ENCODE measurements at places on chromosomes 2 and 18.
A peak's percentile ranks its signal among the peaks of the same experiment; 100 is the strongest.

GRCh38 chr2:175036582-175037018 is 31.4 kb upstream of the CHN1 start:
- DNase-seq = no peak

DNA sequence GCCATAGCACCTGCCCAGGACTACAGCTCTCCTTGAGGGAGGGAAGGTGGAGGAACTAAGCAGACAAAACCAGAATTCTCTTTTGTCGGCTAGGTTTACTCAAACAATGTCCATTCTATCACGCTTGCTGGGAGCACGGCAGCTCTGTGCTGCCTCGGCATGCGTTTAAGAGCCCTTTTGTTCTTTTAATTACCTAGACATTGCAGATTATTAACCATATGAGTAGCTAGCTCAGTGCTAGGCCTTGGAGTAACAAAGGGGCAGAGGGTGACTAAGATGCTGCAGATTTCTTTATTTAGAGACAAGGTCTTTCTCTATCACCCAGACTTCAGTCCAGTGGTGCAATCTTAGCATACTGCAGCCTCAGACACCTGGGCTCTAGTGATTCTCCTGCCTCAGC is 11.1 kb downstream of the MSGN1 start:
- DNase-seq = no peak

- no peak for DNase-seq
These were observed 265.1 kb downstream of the HAUS1 start for GRCh38 chr18:46369323-46369722.

DNA sequence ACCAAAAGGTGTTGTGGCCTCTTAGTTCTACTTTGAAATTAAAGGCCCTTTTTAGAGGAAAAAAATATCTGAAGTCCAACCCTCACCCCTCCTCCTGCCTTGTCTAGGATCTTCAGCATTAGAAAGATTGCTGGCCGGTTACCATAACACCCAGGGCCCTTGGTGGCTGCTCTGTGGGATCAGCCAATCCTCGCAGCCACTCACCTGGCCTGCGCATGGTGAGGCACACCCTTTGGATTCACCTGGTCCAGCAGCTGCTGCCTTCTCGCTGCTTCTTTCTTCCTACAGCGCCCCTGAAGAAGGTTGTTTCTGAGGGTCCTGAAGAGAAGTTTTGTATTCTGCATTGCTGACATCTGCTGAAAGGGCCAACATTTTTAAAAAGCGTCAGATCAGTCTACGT is 25.2 kb downstream of the DYTN start:
- DNase-seq = no peak

GRCh38 chr2:50594233-50594632 is 437.7 kb downstream of the NRXN1 start:
- DNase-seq = no peak

DNA sequence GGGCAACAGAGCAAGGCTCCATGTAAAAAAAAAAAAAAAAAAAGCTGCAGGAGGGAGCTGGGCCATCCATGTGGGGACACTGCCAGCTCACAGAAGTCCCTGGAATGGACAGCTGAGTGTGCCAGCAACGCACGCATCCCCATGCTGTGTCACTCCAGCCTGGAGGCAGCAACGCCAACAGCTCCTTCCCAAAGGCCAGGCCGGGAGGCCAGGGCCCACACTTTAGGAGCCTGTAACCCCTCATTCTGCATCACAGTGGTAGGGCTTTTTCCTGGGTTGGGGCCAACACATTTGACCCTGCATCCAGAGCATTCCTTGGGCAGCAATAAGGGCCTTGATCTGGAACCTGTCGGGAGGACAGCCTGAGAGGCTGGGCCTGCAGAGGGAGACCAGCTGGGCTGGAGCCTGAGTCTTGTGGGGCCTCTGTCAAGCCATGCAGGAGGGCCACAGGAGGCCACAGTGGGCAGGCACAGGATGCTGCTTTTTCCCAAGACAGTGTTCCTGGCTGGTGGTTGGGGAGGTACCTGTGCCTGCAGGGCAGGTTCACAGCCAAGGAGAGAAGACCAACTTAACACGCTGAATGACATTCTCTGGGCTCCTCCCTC is 16.8 kb upstream of the KCNK3 start:
- no peak for DNase-seq

GRCh38 chr2:231557571-231558217 is 27.4 kb upstream of the NMUR1 start:
- peak; percentile 80 for DNase-seq

DNA sequence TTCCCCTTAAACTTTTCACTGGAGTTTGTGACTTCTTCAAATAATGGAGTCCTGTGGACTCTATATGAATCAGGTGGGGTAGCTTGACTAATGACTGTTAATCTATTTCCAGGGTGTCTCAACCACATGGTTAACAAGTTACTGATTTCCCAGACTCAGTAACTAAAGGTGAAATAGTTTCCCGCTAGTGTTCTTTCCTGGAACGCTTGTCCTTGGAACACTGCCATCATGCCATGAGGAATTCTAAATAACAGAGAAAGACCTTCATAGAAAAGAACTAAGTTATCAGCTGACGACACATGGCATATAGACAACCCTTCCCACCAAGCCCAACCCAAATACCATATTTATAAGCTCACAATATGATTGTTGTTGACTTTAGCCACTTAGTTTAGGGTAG is 1027.9 kb upstream of the FAM98A start:
- DNase-seq = no peak

- DNase-seq = no peak
These were observed 1.5 kb downstream of the GALNT1 start for GRCh38 chr18:35582899-35583558.

GRCh38 chr2:179726461-179727180 is 134.8 kb downstream of the ZNF385B start:
- DNase-seq = no peak

GRCh38 chr2:219369447-219369861 is 18.3 kb downstream of the DNPEP start:
- DNase-seq = no peak

GRCh38 chr18:74498712-74499627 is 2.8 kb downstream of the CNDP2 start:
- DNase-seq = peak; percentile 87

GRCh38 chr18:63523660-63524059 is 18.5 kb upstream of the SERPINB12 start:
- DNase-seq = no peak

DNA sequence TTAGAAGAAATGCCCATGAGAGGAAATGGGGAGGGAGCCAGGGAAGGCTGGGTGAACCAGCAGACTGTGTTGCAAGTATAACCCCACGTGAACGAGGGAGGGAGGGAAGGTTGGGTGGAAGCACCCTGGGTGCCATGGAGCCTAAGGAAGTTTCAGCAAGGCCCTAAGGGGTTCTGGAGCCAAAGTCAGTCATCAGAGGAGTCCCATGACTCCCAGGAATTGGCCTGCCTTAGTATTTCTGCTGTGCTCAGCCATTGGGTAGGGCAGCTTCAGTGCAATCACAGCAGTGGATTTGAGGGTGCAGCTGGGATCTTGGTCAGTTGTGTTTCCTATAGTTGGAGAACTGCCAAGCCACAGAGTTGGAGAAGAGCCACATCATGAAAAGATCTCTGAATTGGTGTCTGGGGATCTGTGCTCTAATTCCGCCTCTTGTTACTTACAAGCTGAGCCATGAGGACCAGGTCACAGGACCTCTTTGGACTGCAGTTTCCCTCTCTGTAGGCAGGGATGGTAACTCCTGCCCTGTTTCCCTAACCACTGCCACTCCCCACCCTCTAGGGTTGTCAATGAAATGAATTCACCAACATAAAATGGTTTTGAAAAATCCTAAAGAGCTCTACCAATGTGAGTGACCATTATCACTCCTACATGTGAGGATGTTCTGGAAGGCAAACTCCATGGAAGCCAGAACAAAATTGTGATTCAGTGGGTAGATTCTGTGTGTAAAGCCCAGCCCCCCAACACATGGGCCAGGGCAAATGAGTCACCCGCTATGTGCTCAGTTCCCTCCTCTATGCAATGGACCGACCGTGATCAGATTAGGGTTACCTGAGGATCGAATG is 108.9 kb downstream of the CLIP4 start:
- no peak for DNase-seq

DNA sequence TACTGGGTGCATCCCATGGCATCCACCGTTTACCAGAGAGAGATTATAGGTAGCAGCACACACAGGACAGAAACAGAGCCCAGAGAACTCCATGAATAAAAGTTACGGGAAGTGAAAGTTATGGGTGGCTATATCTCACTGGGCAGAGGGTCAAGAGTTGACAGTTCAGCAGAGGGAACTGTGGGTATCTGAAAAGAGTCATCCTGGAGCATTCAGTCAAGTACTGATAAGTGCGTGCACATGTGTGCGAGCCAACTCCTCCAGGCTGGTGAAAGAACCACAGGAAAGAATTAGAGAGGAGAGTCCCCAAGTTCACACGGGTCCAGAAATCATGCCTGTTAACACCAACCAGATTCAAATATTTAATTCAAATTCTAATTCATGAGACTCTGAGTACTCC is 1588.2 kb downstream of the LRP1B start:
- DNase-seq = no peak

DNA sequence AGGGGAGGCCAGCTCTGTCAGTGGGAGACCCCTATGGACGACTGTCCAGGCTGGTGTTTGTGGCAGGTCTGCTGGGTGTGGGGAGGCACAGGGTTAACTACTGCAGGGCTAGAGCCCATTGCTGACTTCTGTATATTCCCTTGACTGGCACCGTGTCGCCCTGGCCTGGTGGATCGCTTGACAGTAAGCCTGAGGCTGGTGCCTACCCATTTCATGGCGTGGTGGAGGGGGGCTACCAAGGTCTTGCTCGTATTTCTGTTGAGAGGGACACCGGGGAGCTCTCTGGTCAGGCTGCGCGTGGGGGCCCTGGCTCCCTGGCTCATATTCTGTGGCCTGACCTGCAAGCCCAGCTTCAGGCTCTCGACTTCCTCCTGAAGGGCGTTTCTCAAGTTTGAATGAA is 119.7 kb downstream of the ACOXL start:
- no peak for DNase-seq

GRCh38 chr18:47316924-47317323 is 65.5 kb upstream of the SKOR2 start:
- DNase-seq = no peak

DNA sequence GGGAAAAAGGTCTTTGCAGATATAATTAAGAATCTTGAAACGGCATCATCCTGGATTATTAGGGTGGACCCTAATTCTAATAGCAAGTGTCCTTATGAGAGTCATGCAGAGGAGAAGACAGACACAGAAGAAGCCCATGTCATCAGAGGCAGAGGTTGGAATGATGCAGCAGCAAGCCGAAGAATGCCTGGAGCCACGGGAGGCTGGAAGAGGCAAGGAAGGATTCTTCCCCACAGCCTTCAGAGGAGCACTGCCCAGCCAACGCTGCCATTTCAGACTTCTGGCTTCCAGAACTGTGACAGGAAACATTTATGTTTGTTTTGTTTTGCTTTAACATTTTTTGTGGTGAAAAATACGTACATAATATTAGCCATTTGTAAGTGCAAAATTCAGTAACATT is 72.3 kb downstream of the MCFD2 start:
- no peak for DNase-seq

DNA sequence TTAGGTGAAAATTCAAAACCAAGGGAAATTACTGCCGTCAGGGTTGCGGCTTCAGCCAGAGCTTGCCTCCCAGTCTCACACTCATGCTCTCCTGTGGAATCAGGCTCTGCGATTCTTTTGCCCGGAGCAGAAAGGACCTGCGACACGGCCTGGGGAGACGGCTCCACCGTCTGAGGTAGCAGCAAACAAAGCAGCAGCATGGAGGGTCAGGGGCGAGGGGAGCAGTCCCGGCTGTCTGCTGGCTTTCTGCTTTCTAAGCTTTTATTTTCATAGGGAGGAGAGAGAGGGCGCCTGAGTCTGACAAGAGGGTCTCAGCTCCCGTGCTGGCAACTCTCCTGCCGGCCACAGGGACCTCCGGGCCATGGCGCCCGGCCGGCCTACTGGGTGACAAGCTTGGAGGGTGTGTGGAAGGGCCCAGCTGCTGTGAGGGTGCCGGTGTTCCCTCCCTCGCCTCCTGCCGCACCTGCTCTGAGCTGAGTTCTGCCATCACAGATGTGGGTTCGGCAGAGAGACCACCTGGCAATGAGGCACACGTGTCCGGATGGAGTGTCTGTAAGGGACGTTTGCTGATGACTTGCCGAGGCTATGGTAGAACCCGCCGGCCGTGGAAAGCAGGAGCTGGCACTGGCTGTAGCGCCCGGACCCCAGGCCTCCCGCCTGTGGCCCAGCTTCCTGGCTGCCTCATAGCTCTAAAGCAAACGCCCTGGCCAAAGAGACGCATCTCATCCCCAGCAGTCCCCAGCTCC is 66.2 kb upstream of the CTDP1 start:
- DNase-seq = no peak

DNA sequence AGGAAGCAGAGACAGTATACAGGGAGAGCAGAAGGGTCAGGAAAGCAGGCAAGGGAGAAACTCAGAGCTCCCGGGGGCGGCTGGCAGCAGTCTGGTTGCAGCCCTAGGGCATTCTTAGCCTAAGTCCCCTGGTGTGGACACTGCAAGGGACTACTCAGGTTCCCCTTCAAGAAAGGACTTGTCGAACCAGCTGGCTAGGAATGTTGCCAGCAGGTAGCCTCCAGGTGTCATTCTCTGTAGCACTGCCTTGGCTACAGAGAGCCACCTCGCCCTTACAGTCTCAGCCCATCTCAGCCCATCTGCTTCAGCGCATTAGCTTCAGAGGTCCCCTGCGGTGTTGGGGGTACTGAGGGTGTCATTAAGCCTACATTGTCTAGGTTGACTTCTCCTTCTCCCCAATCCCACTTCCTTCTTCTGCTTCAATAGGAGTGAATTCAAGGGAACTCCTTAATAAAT is 11.3 kb upstream of the TMSB10 start:
- no peak for DNase-seq

- DNase-seq = no peak
These were observed 867.1 kb upstream of the ZEB2 start for GRCh38 chr2:145386973-145387372.

DNA sequence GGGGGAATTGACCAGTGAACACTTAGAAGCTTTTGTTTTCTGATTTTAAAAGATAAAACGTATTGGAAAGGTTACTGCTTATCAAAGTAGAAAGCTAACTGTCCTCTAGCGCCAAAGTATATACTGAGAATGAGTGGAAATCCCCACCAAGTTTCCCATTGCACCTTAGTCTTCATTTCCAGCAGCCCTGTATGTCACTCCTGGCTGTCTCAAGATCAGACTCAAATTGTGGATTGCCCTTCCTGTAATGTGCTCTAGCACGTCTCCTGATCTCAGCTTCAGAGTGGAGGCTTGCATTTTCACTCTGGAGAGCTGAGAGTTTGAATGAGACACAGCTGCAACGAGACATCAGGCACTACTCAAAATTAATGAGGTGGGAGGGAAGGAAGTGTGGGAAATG is 26.6 kb downstream of the MFF start:
- no peak for DNase-seq

All from activated CD8-positive, alpha-beta T cell treated with anti-CD3 and anti-CD28 coated beads, Interleukin-2, amount 10 ng/mL, durations not matched to agents 7 days and 5 days (primary cell).